ENCODE measurements at places on chromosomes 2 and 18.

DNA sequence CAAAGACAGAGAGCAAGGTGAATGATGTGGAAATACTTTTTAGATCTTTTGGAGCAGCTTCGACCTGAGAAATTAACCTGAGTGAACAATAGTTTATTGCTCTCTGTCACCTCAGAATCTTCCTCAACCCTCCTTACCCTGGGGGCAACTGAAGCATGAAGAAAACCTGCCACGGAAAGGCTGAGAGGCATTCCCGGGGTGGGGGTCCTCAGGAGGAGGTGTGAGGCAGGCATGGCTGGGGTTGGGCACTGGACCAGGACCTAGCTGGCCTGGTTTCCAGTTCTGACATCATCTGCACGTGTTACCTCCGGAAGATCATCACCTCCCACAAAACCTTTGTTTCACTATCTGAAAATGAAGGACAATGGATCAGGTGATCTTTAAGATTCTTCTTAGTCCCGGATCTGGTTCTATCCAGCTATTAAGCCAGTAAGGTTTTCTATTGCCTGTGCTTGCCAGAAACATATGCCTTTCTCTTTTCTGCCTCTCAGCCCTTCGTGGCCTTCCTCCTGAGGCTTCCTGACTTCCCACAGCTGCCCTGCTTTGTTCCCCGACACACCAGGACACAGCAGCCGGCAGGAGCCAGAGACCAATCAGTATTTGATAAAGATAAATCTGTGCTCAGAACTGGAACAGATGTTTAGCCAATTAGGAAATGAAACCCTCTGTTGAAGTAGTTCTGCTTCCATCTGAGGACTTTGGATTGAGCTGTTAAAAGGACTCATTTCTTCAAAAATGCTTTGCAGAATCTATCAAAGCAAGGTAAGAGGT lies 232.5 kb downstream of the TDRD15 start:
- DNase-seq: no peak

- no peak for DNase-seq
Measured at GRCh38 chr2:68849579-68850030, 21.6 kb downstream of the BMP10 start.

GRCh38 chr2:140841141-140841540 lies 1289.7 kb downstream of the LRP1B start:
- no peak for DNase-seq

DNA sequence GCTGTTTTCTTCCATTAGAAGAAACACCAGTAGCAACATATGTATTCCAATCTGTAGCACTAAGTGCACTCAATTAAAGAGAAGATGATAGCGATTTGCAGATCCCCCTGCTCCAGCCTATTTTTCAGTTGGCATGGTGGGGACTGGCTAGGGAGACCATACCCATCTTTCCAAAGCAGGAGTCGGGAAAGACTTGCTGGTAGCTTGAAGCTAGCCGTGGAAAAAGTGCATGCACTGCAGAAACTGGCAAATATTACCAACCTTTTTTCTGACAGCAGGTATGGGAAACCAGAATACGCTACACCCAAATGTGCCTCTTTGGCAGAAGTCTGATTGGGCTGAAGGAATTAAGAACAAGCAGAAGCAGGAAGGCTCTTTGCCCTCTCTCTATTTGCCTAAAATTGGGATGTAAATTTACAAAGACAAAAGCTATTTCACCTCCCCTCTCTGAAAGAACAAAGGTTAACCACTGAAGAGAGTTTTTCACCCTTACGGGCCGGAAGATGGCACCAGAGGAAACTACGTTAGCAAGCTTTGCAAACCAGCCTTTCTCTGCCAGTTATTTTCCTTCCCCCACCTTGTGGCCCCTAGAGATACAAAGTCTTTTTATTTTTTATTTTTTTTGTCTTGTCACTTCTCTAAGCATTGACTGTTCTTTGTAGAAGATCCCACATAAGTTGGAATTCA lies 273.1 kb downstream of the DLGAP1 start:
- no peak for DNase-seq

All from stimulated activated CD4-positive, alpha-beta T cell treated with anti-CD3 and anti-CD28 coated beads, TNF-alpha, amount 100 ng/mL, for 1 hour (primary cell).